Stimulated activated CD8-positive, alpha-beta memory T cell treated with anti-CD3 and anti-CD28 coated beads, Interleukin-7, amount 100 ng/mL, for 24 hours (primary cell): ENCODE measurements at places on chromosomes 1 and 21.

- DNase-seq = no peak
Observed at GRCh38 chr21:34363733-34364132, at the start of gene KCNE2. KCNE2 (plus strand) TSS chr21:34364006; CDS start chr21:34370479, 6,473 bp downstream.

GRCh38 chr1:191432817-191433216 lies 725.4 kb upstream of the RGS18 start:
- no peak for DNase-seq

DNA sequence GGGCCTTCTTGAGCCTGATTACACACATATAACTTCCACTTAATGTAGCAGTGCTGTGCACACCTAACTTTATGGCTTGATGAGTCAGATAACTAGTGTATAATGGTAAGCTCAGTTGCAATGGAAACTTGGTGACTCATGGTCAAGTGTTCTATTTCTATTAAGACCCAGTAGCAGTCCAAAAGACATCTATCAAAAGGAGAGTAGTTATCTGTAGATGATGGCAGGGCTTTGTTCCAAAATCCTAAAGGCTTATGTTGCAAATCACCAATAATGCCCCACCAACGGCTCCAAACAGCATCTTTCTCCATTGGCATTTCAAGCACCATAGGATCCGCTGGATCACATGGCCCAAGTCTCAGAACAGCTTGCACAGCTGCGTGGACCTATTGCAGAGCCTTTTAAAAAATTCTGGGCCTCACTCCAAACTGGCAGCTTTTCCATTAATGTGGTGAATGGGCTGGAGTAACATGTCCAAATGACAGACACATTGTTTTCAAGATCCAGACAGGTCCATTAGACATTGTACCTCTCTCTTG lies 566.8 kb upstream of the USP24 start:
- no peak for DNase-seq

- no peak for DNase-seq
Observed at GRCh38 chr21:41831866-41832595, 47.1 kb downstream of the PRDM15 start.

DNA sequence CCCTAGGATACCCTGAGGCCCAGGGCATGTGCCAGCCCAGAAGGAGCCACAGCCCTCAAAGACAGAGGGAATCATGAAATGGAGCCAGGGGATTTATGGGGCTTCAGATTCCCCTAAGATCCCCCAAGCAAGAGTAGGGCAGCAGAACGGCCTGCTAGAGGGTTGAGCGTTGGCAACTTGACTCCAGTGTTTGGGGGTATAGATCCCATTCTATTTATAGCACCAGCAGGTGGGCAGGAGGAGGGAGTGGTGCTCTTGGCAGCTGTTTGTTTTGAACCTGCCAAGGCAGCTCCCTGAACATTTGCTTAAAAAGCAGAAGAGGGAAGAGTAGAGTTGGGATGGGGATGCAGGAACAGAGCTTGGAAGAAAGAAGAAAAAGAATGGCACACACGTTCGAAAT lies 33.7 kb downstream of the GLUL start:
- no peak for DNase-seq

GRCh38 chr1:114780344-114781226 lies at the start of gene SIKE1:
SIKE1 (minus strand) TSS chr1:114780685; CDS start chr1:114780607, 78 bp downstream.
- DNase-seq = peak; percentile 89

DNA sequence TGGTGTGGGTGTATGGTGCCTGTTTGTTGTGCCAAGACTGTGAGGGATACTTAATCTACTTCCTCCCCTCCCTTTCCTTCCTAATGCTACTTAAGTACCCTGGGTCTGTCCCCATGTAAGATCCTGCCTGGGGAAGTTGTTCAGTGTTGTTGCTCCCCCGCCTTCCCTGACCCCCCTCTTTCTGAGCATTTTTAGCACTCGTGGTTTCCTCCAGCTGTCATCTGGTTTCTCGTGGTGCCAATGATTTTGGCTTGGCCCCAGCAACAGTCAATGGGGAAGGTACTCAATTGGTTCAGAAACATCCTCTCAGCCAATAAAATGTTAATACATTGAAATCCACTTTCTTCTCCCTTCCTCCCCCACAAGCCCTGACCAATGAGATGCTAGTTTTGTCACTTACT lies 8.0 kb upstream of the B4GALT3 start:
- DNase-seq = no peak

DNA sequence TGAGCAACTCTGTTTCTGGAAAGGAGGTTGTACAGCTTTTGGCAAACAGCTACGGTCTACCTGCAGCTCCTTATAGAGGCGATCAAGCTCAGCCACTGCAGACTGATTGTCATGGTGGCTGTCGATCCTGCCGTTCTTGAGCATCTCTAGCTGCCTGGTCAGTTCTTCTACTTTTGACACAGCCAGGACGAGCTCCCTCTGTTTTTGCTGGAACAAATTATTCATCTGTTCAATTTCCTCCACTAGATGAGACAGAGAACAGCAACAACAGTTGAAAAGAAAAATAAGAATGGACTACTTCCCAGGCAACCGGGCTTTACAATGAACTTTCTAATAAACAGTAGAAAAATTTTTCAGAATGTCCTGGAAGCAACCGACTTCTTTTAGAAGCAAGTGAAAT lies 42.5 kb downstream of the TP53BP2 start:
- DNase-seq = no peak

- no peak for DNase-seq
Observed at GRCh38 chr1:228555074-228555994, 68.2 kb downstream of the RNF187 start.

- DNase-seq = no peak
Observed at GRCh38 chr1:3001471-3002348, 19.6 kb upstream of the ACTRT2 start.

GRCh38 chr21:40912375-40912774 lies 65.4 kb upstream of the DSCAM start:
- DNase-seq = no peak

- DNase-seq = no peak
Observed at GRCh38 chr1:19385869-19386591, 73.9 kb downstream of the SLC66A1 start.

GRCh38 chr1:46448109-46448911 lies 41.3 kb upstream of the DMBX1 start:
- no peak for DNase-seq

DNA sequence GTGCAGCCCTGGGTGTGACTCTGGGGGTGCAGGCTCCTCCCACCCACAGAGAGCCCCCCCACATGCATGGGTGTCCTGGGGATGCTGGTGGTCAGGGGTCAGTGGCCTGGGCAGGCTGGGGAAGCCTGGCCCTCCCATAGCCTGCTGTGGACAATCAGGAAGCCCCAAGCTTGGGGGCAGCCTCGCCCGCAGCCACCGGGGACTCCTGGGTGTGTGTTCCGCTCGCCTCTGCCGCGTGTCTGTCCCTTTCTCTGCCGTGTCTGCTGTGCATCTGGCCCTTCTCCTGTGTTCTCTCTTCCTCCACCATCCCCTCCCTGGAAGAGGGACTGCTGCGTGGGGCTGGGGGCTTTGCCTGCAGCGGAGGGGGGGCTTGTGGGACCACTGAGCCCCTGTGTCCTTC lies 22.9 kb downstream of the AGRN start:
- no peak for DNase-seq

GRCh38 chr1:43908858-43909257 lies 24.7 kb upstream of the ARTN start:
- DNase-seq = no peak

- DNase-seq = no peak
Observed at GRCh38 chr1:99621340-99621901, 24.5 kb upstream of the PALMD start.

- DNase-seq = no peak
Observed at GRCh38 chr1:206551986-206552326, 44.6 kb downstream of the RASSF5 start.

- no peak for DNase-seq
Observed at GRCh38 chr1:162846256-162847212, 14.4 kb downstream of the CCDC190 start.

GRCh38 chr1:29394521-29395225 lies 158.4 kb downstream of the PTPRU start:
- no peak for DNase-seq

DNA sequence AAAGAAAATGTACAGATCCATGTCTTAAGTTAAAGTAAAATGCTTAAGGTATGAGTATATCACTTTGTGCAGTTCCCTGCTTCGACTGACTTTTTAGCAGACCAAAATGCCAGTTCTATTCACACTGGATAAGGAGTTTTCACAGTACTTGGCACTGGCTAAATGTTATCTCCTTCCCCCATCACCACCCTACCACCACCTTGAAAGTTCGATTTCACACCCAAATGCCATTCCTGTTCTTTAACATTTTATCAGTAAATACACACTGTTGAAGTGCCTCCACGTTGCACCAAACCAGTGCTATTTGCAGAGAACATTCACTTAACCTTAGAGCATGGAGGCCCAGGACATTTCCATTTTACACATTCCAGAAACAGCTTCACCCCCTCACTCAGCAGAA lies 100.0 kb downstream of the URB2 start:
- DNase-seq = no peak

- no peak for DNase-seq
Observed at GRCh38 chr21:37270576-37271365, 3.6 kb upstream of the VPS26C start.

DNA sequence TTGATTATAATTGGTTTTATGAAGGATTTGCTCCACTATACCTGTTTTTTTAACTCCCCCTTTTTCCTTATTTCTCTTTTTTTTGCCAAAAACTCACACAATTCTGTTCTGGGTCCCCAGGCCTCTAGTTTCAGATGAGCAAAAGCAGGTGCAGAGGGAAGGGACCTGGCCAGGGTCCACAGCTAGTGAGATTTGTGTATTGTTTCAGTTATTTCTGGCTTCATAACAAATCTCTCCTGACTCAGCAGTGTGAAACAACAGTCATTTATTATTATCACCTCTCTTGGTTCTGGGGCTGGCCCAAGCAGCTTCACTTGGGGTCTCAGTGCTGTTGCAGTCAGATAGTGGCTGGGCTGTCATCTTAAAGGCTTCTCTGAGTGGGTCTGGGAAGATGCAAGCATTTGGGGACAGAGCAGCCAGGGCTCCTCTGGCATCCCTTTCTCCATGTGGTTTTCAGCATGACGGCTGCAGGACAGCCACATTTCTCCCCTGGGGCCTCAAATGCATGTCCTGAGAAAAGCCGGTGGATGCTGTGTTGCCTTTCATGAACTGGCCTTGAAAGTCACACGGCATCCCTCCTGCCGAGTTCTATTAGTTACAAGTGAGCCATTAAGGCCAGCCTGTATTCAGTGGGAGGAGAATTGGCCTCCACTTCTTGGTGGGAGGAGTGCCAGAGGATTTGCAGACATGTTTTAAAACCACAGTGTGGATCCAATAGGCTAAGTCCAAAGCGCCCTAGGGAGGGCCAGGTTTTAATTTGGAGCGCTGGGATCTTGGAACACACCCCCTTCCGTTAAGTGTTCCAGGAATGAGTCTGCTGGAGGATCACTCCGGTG lies 137.1 kb downstream of the CAMTA1 start:
- DNase-seq = no peak

DNA sequence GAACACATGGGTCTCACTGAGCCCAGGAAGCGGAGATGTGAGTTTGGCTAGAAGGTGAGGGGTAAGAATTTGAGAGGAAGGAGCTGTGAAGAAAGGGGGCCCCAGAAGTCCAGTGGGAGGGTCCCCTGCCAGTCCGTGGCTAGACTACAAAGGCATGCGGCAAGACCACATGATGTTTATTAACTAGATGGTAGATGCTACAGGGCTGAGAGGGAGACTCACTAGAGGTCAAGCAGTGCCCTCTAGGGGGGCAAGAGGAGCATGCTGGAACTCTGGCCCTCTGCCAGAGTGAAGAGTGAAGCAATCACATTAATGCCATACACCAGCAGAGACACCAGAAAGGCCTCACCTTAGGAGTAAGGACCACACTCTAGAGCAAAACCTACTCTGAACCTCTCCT lies 12.2 kb downstream of the KIAA0319L start:
- DNase-seq = no peak

DNA sequence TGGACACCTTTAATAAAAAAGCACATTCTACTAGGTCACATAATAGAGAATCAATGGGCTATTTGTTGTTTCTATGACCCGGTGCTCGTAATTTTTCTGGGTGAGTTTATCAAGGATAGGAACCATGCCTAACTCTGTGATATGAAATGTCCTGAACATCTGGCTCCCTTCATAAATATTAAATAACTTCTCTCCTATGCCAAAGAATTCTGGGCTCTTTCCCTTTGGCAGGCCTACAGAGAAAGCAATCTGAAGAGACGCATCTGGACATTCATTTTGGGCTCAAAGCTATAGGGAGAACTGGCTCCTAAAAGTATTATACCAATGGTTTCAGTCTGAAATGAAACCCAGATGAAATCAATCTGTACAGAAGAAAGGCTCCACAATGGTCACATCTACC lies 38.8 kb upstream of the ANGPTL7 start:
- no peak for DNase-seq

DNA sequence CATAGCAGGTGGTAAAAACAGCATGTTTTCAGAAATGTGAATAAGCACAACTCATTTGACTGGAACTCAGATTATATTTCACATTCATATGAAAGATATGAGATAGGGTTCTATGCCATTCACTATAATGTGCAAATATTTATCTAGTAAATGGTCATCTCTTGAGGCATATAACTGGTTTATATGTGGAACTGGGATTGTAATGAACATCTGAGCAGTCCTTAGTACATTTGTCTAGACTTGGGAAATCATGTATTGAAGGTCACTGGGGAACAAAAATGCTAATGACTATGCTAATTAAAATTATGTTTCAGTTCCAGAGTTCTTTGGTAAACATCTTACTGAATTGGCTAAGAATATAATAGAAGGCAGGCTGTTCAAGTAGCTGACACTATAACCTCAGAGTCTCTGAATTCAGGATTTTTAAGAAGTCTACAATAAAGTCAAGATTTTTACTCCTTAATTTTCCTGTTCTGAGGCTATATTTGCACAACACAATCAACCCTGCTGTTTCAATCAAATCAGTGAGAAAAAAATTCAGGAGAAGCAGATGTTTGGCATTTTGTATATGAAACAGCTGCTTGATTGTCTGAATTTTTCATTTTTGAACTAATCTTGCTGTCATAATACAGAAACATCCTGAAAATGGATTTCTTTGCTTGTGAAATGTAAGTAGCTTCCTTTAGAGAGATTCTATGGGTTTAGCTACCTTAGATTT lies 244.8 kb upstream of the RGS18 start:
- no peak for DNase-seq

DNA sequence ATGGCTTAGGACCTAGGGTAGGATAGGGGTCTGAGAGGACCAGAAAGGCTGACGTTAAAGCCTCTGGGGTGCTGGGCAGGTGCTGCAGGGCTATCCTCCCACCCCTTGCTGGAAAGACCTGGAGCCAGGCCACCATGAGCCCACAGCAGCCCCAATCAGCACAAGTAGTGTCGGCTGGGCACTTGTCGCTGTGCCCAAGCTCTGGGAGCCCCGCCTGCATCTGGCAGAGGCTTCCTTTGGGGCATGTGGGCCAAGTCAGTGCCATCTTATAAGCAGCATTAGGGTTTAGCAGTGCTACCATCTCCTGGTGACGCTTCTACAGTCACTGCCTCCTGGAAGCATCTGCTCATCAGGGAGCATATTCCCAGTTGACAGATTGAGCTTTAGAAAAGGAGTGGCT lies 31.3 kb downstream of the MAN1C1 start:
- DNase-seq = no peak

GRCh38 chr1:167625040-167625823 lies 4.8 kb upstream of the RCSD1 start:
- no peak for DNase-seq

- no peak for DNase-seq
Observed at GRCh38 chr1:96292141-96292540, 429.4 kb upstream of the PTBP2 start.
